ENCODE measurements at places on chromosomes 11 and 22.

- DNase-seq, result no peak
Observed at GRCh38 chr11:60977836-60978235, 6.4 kb downstream of the CD6 start.

GRCh38 chr11:135033540-135033939, 621.5 kb upstream of the B3GAT1 start:
- DNase-seq, result no peak

- DNase-seq, result no peak
Observed at GRCh38 chr11:17418444-17419081, 30.1 kb upstream of the KCNJ11 start.

DNA sequence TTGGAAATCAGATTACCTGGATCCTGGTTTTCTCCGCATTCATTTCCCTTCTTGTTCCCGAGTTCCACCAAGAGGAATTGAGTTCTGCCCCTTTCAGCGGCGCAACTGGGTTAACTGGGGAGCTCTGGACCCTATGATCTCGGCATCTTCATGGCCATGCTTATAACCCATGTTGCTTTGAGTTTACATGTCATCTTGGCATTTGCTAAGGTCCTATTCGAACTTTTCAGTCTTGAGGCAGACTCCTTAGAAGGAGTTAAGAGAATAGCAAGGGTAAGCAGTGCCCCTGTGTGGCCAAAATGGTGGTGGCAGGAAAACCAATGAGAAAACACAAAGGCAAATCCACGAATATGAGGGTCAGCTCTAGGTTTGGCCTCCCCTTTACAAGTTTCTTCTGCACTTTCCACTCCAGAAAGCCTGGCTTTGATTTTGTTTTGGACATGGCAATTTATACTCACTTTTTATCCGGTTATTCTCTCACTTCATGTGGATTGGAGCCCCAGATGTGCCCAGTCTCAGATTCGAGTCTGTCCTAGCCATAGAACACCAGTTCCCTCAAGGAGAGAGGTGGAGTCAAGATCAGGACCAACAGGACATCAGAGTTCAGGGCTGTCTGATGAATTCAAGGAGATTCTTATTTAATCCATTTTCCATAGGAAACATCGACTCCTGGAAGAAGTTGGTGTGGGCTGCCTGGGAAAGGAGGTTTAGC, 55.3 kb upstream of the FBXO3 start:
- peak; percentile 47 for DNase-seq

GRCh38 chr11:937841-938261, 12.2 kb downstream of the AP2A2 start:
- peak; percentile 16 for DNase-seq

DNA sequence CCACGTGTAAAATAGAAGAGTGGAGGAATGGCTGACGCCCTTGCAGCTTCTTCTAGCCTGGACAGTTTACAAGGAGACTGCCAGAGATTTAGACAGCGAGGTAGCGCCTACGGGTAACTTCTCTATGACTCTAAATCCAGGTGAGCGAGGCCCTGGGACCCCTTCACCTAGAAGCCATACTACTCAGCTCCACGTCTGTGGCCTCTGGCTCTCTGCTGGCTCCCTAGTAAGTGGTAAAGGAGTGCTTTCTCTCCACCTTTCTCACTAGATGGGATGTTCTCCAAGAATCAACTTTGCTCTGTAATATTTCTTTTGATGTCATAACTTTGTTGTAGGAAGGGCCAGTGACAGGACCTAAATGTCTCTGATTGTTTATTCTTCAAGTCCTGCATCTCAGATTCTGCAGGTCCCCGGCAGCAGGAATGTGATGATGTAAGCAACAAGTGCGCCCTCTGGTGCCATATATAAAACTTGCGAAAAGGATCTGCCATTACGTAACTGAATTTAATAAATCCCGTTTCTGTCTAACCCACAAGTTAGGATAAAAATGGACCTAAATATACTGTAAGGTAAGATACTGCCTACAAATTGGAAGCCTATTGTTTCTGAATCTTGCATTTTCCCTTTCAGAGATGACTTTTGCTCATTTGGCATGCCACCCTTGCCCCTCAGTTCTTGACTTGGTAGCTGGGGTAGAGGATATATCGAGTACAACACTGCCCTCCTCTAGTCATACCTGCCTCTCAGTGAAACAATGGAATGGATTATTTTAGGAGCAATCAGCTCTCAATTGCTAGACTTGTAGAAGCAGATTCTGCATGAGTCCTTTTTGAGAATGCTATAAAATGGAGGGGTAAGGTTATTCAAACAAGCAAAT, 11.0 kb upstream of the PTPN5 start:
- no peak for DNase-seq

DNA sequence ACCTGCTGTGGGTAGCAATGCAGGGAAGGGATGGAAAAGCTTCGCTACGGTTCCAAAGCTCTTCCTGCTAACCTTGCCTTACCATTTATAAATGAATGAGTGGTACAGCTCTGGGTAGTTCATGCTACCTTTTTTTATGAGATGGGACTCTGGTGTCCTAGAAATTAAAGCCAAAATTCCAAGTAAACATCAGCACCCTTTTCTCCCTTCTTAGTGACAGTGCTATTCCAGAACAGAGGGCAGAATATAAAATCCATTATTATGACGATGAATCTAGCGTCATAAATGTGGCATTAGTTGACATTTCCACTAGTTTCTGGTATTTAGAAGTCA, 447 bp upstream of the SVIP start:
- no peak for DNase-seq

DNA sequence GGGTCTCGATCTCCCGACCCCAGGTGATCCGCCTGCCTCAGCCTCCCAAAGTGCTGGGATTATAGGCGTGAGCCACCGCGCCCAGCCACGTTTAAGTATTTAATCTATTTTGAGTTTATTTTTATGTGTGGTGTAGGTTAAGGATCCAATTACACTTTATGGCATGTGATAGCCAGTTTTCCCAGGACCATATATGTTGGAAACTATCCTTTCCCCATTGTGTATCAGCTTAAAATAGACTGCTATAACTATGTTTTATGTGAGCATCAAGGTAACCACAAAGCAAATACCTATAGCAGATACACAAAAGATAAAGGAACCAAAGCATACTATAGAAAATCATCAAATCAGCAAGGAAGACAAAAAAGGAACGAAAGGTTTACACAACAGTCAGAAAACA, 42.4 kb downstream of the TTC28 start:
- no peak for DNase-seq

DNA sequence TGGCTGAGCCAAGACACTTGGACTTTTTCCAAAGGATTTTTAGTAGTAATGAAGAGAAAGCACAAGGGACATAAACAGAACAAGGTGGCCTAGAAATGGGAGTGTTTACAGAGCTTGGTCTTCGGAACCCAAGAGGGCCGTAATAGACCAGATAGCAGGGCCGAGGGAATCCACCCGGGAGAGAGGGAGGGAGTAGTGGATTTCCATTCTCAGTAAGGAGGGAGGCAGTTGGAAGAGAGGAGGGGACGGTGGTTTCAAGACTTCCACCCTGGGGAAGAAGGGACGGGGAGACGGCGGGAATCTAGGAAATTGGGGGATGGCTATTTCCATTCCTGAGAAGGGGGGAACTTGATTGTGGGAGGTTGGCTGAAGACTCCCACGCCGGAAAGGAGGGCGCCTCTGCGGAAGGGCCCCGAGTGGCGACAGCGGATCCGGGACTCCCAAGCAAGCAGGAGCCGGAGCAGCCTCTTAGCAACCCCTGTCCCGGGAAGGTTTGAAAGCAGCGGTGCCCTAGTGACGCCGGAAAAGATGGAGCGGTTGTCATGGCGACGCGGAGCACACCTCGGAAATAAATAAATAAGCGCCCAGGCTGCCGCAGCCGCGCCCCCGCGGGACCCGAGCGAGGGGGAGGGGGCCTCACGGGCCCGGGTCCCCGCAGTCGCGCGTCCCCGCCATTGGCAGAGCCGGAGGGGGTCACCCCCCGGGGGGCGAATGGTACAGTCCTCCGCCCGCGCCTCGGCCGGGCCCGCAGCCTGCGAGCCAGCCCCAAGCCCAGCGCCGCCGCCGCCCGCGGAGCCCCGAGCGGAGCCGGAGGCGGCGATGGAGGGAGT, 31.6 kb downstream of the EIF3F start:
- DNase-seq, result peak; percentile 64

GRCh38 chr11:15657264-15657663, 542.5 kb downstream of the INSC start:
- DNase-seq, result no peak

- no peak for DNase-seq
Observed at GRCh38 chr22:48314073-48314472, 1513.6 kb downstream of the BRD1 start.

DNA sequence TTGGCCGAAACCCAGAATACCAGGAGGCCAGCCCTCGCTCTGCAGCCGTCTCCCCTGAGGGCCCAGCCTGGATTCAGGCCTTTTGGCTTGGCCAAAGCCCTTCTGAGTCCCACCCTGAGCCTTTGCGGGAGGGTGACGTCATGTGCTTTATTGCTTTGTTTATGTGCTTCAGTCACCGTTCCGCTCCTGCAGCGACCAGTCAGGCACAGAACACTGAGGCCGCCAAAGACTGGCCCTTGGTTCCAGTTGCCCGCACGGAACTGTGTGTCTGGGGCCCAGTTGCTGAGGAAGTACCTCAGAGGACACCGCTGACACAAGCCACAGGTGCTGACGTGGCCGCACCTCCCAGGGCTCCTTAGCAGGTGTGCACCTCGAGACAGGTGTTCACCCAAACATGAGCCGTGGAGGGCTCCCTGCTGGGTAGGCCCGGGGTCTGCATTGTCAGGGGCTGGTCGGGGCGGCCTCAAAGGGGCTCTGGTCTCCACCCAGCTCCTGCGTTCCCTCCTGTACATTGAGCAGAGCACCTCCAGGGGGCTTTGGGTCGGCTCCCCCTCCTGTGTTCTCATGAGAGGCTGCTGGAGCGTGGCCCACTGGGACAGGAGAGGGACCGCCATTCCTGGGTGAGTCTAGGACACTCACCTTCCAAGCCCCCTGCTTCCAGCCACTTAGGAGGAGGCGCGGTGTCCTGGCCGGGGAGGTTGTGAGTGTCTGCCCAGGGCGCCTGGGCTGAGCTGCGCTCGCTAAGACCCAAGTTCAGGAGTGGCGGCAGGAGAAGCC, 376.8 kb downstream of the TBC1D22A start:
- no peak for DNase-seq

DNA sequence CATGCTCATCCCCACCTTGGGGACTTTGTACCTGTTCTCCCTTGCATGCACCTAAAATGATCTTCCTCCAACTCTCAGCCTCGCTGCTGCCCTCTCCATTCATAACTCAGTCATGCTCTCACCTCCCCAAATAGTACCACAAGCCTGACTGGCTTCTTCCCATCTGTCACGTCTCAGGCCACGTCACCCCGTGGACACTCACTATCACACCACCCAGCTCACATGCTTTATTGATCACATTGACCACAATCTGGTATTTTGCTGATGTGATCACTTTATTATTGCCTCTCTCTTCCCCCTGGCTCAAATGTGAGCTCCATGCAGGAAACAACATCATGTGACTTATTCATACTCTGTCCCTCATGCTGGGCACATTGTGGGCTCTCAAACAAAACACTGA, 9.2 kb upstream of the SGSM1 start:
- no peak for DNase-seq

GRCh38 chr11:26507229-26507628, 64.8 kb downstream of the MUC15 start:
- DNase-seq, result no peak

GRCh38 chr11:126968915-126969314, 31.7 kb downstream of the KIRREL3 start:
- no peak for DNase-seq

DNA sequence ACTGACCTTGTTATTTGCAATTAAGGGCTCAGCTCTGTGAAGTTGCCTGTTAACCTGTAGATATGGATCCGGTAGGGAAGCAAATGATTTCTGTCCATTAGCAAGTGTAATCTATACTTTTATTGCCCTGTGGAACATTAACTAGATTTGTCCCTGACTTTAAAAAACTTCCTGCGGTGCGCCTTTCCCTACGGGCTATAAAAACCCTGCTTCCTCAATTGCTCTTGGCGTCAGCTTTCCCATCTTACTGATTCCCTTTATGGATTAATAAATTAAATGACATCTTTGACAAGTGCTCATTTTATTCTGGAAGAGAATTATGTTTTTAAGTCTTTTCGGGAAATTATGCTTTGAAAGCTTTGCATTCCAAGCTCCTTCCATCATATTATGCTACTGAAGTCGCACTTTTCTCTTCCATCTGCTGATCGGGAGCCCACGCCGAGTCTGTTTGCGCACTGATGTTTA, 18.3 kb upstream of the CLMP start:
- DNase-seq, result no peak

DNA sequence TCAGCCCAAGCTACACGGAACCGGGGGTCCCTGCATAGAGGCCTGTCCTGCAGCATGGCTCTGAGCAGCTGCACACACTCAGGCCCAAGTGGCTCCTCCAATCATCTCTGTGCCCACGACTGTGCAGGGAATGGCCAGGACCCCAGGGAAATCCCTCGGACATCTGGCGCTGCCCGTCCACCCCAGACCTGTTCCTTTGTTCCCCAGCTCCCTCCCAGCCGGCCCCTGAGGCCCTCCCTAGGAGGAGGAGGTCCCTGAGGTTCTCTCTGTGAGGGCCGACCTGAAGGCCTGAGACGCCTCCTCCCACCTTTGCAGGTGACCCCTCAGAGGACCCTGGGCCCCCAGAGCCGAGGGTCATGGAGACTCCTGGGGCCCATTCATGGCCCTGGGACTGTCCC, 1.1 kb downstream of the MLC1 start:
- DNase-seq, result no peak

GRCh38 chr11:11782532-11783110, 59.2 kb upstream of the USP47 start:
- no peak for DNase-seq

- DNase-seq, result no peak
Observed at GRCh38 chr11:72242141-72242540, 1.8 kb downstream of the PHOX2A start.

- no peak for DNase-seq
Observed at GRCh38 chr11:45673441-45673840, 8.0 kb upstream of the CHST1 start.

DNA sequence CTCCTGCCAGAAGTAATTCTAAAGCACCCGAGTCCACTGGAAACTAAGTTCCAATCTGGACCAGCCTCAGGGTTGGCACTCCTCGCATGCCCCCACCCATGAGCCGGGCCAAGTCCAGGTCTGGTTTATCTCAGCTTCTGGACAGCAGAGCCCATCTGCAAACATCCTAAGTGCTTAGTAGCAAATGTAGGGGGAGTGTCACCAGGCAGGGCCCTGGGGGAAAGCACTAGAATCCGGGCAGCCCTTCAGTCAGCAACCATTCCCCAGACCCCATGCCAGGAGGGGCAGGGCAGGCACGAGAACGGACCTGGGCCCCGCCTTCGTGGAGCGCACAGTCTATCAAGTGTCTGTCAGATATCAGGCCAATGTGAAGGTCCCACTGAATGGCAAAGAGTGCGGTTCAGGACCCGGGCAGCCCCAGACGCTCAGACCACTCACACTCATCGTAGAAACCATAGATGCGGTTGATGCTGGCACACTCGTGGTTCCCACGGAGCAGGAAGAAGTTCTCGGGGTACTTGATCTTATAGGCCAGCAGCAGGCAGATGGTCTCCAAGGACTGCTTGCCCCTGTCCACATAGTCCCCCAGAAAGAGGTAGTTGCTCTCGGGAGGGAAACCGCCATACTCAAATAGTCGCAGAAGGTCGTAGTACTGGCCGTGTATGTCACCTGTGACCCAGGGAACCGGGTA, 1.3 kb downstream of the PPP1CA start:
- DNase-seq, result no peak
